ENCODE measurements at places on chromosomes 5 and 9. TPM values are rescaled to one million over a fixed set of nuclear protein-coding genes. Genes with fewer than 3 reads are reported as not detected.

Gene IL9
- polyA plus RNA-seq = not detected

DNA sequence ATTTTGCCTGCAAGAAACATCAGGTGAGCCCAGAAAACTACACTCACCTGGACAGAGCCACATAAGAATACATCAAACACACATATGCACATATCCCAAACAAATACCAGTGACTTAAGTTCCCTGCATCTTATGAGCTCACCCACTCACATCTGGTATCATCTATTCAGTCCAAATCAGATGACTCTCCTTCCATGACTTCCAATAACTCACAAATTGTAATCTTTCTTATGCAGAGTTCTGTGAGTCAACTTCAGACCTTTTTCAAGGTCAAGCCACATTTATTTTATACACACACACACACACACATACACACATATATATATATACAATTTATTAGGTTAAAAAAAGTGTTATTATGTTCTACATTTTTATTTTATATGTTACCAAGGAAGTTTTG lies 1711.9 kb upstream of the CDH9 start:
- H3K36me3 ChIP-seq = no peaks in the 10 kb centered on the region
- no peak overlapping the region for H3K27ac ChIP-seq
- no peaks in the 10 kb centered on the region for H3K27me3 ChIP-seq

DNA sequence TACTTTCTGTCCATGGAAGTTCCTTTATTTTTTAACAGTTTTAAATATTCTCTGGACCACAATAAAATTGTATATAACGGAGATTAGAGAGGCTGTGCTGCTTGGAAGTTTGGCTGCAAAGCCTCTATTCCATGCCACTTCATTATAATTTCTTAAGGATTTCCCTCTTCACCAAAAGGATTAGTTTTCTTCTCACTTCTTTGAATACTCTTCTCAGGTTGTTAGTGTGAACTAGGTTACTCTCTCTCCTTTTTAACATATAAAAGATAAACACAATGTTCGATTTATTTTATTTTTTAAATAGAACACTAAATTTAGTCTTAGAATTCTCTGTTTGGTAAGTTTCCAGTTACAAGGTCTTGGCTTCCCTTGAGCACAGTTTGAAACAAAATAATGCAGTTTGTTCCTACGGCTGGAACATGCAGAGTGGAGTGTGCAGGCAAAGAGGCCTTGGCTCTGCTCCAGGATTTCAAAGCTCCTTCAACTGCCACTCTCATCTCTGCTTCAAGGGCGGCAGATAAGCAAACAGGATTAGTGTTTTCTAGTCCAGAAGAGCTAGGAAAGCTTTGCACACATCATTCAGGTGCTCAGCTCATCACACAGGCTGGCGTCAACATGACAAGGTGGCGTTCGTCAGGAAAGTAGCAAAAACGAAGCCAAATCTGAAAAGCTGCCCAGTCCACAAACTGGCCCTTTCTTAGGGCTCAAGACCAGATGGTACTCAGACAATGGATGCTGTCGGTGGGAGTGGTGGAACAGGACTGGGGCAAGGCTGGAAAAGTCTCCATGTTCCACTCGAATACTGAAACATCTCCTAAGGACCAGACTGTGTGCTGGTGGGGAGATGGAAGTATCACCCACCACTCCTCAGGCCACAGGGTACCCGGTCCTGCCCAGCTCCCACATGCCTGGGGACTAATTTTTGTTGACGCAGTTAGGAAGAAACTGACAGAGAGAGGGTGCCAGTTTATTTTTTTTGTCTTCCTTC lies 286.6 kb downstream of the CRB2 start:
- H3K36me3 ChIP-seq = no peaks in the 10 kb centered on the region
- H3K4me1 ChIP-seq = peaks cover 8% of the 10 kb centered on the region
- no peak for DNase-seq
- H3K4me3 ChIP-seq = no peak overlapping the region
- H3K27me3 ChIP-seq = no peaks in the 10 kb centered on the region

Gene PDE8B
- polyA plus RNA-seq = not detected

- H3K4me1 ChIP-seq = peaks cover 5% of the 10 kb centered on the region
- DNase-seq = no peak
- H3K4me3 ChIP-seq = no peak overlapping the region
Measured at GRCh38 chr5:142551338-142552067, 134.4 kb downstream of the FGF1 start.

DNA sequence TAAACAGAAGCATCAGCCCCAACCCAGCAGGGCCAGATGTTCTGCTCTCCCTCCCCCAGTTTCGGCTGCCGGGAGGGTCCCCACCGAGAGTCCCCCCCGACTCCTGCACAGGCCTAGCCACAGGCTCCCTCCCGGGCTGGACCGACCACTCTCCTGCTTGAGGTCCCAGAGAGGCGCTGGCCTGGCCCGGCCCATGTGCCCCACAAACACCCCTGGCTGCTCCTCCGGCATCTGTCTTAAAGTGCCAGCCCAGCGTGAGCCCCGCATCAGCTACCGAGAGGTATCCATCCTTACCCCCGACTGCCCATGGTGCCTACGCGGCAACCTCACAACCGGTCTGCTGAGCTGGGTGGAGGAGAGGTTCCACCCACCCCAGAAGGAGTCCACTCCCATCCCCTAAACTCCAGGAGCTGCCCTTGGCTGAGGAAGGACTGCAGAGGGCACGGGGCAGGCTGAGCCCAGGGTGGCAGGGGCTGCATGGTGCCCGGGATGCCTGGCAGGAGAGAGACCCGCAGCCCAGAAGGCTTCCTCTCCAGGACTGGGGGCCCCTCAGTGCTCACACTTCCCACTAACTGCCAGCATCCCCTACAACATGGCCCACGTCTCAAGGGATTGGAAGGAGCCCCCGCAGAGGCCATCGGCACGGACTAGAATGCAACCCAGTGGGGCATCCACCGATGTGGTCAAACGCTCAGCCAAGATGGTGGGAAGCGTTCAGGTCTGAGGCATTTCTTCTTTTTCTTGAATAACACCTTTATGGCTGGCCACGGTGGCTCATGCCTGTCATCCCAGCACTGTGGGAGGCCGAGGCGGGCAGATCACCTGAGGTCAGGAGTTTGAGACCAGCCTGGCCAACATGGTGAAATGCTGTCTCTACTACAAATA lies 15.6 kb upstream of the EGFL7 start:
- no peak for DNase-seq
- H3K4me1 ChIP-seq = peaks cover 10% of the 10 kb centered on the region
- no peaks in the 10 kb centered on the region for H3K27me3 ChIP-seq

GRCh38 chr9:135147938-135148337 lies 60.5 kb downstream of the OLFM1 start:
- no peaks in the 10 kb centered on the region for H3K4me1 ChIP-seq
- H3K36me3 ChIP-seq = no peaks in the 10 kb centered on the region
- no peak for DNase-seq
- no peaks in the 10 kb centered on the region for H3K27me3 ChIP-seq

Gene WNT8A
- not detected for polyA plus RNA-seq

DNA sequence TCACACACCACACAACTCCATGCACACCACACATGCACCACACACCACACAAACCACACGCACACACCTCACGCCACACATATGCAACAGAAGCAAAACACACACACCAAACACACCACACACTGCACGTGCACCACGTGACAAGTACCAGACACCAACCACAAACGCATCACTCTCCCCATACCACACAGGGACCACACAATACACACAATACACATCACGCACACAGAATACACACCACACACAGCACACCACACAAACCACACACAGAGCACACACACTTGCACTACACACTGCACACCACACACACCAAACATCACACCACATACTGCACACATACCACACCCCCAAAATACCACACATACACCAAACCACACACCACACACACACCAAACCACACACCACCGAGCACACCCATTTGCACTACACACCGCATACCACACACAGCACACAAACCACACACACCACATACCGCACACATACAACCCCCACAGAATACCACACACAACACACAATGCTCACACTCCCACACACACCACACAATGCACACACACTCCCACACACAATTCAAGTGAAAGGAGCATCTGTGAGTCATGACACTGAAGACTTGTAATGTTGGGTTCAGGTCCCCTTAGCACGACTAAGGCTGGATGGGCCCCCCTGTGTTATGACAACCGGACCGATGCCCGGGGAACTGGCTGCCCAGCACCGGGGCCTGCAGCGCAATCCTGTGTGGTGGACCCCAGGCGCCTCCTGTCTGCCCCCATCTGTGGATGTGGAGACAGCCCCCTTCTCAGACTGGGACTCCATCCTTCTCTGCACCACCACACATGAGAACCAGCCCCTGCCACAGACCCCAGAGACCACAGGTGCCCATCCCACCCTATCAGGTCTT lies 6.0 kb upstream of the ZDHHC11 start:
- no peaks in the 10 kb centered on the region for H3K36me3 ChIP-seq
- H3K4me3 ChIP-seq = no peak overlapping the region
- H3K4me1 ChIP-seq = no peaks in the 10 kb centered on the region
- no peak for DNase-seq
- H3K27ac ChIP-seq = no peak overlapping the region

DNA sequence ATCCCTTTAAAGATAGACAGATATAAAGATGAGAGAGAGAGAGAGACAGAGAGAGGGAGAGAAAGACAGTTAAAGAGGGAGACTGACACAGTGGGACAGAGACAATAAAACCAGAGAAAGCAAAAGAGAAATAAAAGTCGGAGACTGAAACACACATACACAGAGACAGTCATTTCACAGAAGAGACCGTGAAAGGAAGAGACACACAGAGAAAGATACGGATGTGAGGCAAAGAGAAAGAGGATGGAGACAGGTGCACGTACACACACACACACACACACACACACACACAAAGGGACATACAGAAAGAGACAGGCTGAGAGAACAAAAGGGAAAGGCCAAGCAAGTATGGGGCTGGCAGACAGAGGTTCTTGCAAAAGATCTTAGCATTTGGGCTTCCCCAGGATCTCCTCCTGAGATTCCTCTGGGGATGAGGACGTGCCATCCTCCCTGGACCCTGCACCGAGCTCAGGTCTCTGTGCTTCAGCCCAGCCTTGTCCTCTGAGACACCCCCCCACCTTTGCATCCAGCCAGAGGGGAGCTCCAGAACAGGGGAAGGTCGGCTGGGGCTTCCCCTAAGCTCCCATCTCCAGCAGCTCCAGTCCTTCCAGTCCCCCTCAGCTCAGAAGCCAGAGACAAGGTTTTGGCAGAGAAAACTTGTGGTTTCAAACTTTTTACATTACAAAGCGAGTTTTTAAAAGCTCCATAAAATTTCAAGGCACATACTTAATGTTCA lies 318.4 kb upstream of the PANK3 start:
- H3K4me1 ChIP-seq = no peaks in the 10 kb centered on the region
- no peak overlapping the region for H3K4me3 ChIP-seq
- peaks cover 1% of the 10 kb centered on the region for H3K27me3 ChIP-seq
- no peak for DNase-seq

Gene INSL6
- polyA plus RNA-seq = not detected

Gene BAAT
- not detected for polyA plus RNA-seq

- no peaks in the 10 kb centered on the region for H3K27me3 ChIP-seq
- no peak for DNase-seq
- H3K4me3 ChIP-seq = no peak overlapping the region
- no peaks in the 10 kb centered on the region for H3K4me1 ChIP-seq
Measured at GRCh38 chr5:172919525-172920446, 39.4 kb upstream of the RPL26L1 start.

GRCh38 chr5:169637085-169637548 lies at the start of gene DOCK2:
DOCK2 (plus strand) TSS chr5:169637275; CDS start chr5:169637327, 52 bp downstream.
- peaks cover 43% of the 10 kb centered on the region for H3K4me1 ChIP-seq
- H3K27ac ChIP-seq = peak within 1 kb of the TSS; percentile 87
- no peaks in the 10 kb centered on the region for H3K27me3 ChIP-seq
- H3K36me3 ChIP-seq = peaks cover 13% of the 10 kb centered on the region
- peak within 1 kb of the TSS; percentile 82 for H3K4me3 ChIP-seq

DNA sequence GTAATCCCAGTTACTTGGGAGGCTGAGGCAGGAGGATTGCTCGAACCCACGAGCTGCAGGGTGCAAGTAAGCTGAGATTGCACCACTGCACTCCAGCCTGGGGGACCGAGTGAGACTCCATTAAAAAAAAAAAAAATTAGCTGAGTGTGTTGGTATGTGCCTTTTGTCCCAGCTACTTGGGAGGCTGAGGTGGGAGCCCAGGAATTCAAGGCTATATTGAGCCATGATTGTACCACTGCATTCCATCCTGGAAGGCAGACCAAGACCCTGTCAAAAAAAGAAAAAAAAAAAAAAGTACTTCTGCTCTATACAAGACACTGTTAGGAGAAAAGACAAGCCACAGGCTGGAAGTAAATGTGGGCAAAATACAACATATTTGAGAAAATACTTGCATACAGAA lies 68.5 kb upstream of the FBXW11 start:
- peaks cover 23% of the 10 kb centered on the region for H3K4me1 ChIP-seq
- no peaks in the 10 kb centered on the region for H3K27me3 ChIP-seq
- no peak overlapping the region for H3K4me3 ChIP-seq
- H3K36me3 ChIP-seq = peaks cover 60% of the 10 kb centered on the region

GRCh38 chr5:66643387-66643786 lies 47.2 kb downstream of the MAST4 start:
- no peak for DNase-seq
- peaks cover 2% of the 10 kb centered on the region for H3K27me3 ChIP-seq
- no peak overlapping the region for H3K4me3 ChIP-seq
- H3K36me3 ChIP-seq = no peaks in the 10 kb centered on the region

GRCh38 chr5:152532714-152533113 lies 127.6 kb upstream of the NMUR2 start:
- no peak overlapping the region for H3K4me3 ChIP-seq
- no peak for DNase-seq
- H3K36me3 ChIP-seq = no peaks in the 10 kb centered on the region
- H3K27me3 ChIP-seq = no peaks in the 10 kb centered on the region

GRCh38 chr5:26432386-26432785 lies 606.0 kb downstream of the CDH9 start:
- H3K36me3 ChIP-seq = no peaks in the 10 kb centered on the region
- no peak overlapping the region for H3K4me3 ChIP-seq
- no peaks in the 10 kb centered on the region for H3K27me3 ChIP-seq
- DNase-seq = no peak
- no peak overlapping the region for H3K27ac ChIP-seq

DNA sequence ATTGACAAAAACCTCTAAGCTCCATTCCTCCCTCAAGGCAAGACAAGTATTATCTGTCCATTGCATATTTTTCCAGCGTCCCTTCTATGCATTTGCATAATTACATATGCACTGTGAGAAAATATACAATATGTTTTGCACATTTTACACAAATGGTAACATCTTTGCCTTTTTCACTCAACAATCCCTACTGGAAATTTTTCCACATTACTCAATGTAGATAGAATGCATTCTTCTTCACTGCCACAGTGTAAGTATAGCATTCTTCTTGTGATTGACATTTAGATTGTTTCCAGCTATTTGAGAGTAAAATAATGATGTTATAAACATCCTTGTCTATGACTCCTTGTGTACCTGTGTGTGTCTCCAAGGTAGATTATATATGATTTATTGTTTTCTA lies 205.0 kb downstream of the SLIT3 start:
- H3K36me3 ChIP-seq = no peaks in the 10 kb centered on the region
- H3K4me3 ChIP-seq = no peak overlapping the region
- no peak for DNase-seq
- H3K4me1 ChIP-seq = no peaks in the 10 kb centered on the region

- H3K27ac ChIP-seq = no peak overlapping the region
- H3K27me3 ChIP-seq = no peaks in the 10 kb centered on the region
- no peak overlapping the region for H3K4me3 ChIP-seq
- H3K4me1 ChIP-seq = no peaks in the 10 kb centered on the region
- DNase-seq = no peak
Measured at GRCh38 chr5:32299059-32299677, 13.6 kb downstream of the MTMR12 start.
